ENCODE measurements at places on chromosomes 6 and 20. TPM values are rescaled to one million over a fixed set of nuclear protein-coding genes. Genes with fewer than 3 reads are reported as not detected.

- no peak for DNase-seq
These were observed 180.6 kb upstream of the KHDRBS2 start for GRCh38 chr6:62466607-62467006.

DNA sequence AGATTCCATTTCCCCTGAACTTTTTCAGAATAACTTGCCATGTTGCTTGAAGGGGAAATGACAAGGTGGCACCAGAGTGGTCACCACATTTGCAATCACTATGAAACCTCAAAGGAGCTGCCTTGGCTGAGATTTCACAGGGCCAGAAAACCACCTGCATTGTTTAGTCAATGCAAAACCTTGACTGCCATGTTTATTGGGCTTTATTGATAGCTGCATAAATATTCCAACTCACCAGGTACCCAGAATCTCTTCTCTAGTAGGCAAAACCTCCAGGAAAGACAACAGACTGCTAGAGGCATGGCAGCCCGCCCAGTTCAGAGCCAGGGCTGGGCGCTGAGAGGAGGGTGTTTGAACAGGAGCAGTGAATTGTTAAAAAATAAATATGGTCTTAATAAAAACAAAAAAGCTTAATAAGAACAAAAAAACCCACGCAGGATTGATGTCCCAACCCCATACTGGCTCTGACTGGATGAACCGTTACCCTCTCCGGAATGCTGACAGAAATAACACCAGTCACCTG is 375.6 kb downstream of the ZFAND3 start:
- DNase-seq, result no peak

GRCh38 chr20:35013421-35014411 is 58.0 kb downstream of the MYH7B start:
- DNase-seq, result no peak

DNA sequence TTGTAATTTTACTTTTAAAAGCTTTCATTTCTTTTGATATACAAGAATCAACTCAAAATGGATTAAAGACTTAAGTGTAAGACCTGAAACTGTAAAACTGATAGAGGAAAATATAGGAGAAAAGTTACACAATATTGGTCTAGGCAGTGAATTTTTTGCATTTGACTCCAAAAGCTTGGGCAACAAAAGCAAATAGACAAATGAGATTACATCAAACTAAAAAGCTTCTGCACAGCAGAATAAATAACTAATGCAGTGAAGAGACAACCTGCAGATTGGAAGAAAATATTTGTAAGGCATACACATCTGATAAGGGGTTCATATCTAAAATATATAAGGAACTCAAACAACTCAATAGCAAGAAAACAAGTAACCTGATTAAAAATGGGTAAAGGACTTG is 3.0 kb downstream of the GABRR1 start:
- DNase-seq, result no peak

DNA sequence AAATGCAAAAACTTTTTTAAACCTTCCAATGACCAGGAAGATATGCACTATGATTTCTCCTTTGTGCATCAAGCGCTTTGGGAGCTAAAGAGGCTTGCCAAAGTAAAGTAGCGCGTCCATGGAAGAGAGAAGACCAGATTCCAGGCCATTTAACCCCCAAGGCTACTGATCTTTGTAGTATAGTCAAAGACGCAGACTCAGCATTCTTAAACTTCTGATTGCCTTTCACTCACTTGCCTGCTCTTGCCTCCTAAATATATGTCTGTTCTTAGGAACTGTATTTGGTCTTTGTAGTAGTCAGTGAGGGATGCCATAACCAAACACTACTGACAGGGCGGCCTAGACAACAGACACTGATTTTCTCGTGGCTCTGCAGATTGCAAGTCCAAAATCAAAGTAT is 426.4 kb downstream of the PRKN start:
- DNase-seq, result no peak

Gene ULBP1
- 0.33 TPM for total RNA-seq

Gene APCDD1L
- total RNA-seq, result 0.88 TPM

Data from endothelial cell of umbilical vein (primary cell).